ENCODE measurements at places on chromosomes 16 and 17. TPM values are rescaled to one million over a fixed set of nuclear protein-coding genes. Genes with fewer than 3 reads are reported as not detected.

Gene PLD6
- total RNA-seq: 1.1 TPM

Gene TBC1D3C
- total RNA-seq: not detected

Gene SEPTIN12
- not detected for total RNA-seq

Gene ABCA10
- 7.1 TPM for total RNA-seq

Gene SLC6A2
- not detected for total RNA-seq

Gene NOG
- total RNA-seq: 0.23 TPM

Gene WSB1
- total RNA-seq: 119 TPM

Gene RCVRN
- not detected for total RNA-seq

Gene CBFA2T3
- total RNA-seq: not detected

Measured in smooth muscle cell of the coronary artery (primary cell).